Left renal pelvis (tissue), 4 donors: ENCODE measurements at places on chromosomes 4 and X.

DNA sequence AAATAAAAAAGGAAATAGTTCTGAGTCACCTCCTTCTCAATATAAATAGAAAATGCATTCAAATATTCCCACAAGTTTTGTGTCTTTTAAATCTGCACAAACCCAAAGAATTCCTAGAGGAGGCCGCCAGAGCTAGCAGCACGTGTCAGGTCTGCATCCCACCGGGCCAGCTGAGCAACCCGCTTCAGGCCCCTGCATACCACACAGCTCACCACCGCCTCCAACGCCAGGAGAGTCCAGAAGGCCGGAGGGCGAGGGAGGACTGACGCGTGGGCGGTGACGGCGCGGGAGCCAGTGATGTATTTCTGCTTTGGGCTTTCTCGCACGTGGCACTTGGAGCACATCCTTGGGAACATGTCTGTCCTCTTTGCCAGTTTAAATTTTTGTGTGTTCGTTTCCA, 61.9 kb upstream of the CLDN34 start:
- no peak for DNase-seq

GRCh38 chrX:7253565-7253964, 105.6 kb upstream of the PUDP start:
- no peak for DNase-seq

GRCh38 chr4:134948110-134948642, 746.6 kb upstream of the PABPC4L start:
- DNase-seq, result no peak

GRCh38 chrX:15143050-15143824, 126.6 kb downstream of the ASB9 start:
- peak; percentile 4 for DNase-seq

DNA sequence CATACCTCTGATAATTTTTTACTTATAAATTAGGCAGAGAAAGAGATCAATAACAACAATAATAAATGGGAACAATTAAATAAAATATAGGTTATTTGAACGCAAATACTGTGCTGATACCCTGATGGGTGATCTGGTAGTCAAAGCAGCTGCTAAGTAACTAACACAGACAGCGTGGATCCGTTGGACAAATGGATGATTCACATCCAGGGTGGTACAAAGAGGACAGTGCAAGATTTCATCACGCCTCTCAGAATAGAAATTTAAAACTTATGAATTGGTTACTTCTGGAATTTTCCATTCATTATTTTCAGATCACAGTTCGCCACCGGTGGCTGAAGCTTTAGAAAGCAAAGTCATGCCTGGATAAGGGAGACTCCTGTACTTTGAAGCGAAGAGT, 1066.0 kb upstream of the ADGRL3 start:
- no peak for DNase-seq

- no peak for DNase-seq
Measured at GRCh38 chr4:108763226-108763593, 357 bp upstream of the ETNPPL start.

DNA sequence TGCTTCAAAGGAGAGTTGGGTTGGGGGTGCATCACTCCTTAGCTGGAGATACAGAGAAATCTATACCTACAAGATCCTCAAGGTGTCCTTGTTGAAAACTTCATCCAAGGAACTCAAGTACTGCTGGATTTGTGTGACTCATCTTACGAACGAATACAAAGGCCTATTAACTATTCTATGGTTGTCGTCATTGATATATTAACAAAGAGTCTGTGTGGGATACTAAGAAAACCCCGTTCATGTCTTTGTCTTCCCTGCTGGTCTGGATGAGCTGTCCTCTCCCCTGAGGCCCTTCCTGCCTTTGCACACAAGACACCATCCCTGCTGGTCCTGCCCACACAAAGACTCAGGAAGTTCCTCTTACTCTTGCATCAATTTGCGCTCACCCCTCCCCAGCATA, 54.9 kb upstream of the IRF2 start:
- no peak for DNase-seq

DNA sequence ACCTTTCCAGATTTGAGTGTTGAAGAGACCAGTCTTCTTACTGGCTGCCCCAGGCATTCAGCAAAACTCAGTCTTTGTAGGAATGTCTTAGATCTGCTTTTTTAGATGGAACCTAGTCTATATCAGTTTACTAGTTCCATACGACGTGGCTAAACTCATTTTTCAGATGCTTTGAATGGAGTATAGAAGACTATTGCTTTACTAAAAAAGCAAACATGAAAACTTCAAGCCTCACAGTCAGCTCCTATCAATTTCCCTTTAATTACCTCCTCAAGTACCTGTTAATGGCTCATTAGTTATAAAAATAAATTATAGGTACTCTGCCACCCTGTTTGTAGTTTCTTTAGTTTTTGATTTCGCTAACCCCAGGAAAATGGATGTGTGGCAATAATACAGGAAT, 63.0 kb upstream of the STOX2 start:
- no peak for DNase-seq

- DNase-seq, result no peak
Measured at GRCh38 chr4:26197018-26197779, 123.6 kb upstream of the RBPJ start.

DNA sequence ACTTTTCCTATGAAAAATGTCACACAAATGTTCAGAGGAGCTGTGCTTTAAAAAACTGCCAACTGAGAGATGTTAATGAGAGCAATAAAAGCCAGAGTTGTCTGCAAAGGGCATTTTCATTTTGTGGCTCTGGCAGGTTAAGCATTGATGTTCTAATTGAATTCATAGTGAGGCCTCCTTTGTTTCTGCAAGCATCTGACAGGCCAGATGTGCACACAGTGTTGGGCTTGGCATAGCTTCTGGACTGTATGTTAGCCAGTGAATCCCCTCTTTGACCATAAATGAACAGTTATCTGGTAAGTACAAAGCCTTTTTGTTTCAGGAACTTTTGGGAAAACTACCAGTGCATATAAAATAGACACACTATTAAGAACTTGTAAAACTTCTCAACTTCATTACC, 81.9 kb downstream of the JADE3 start:
- no peak for DNase-seq

GRCh38 chrX:115906276-115906675, 264.3 kb upstream of the AGTR2 start:
- DNase-seq, result no peak

GRCh38 chr4:8052160-8052691, 106.4 kb downstream of the ABLIM2 start:
- no peak for DNase-seq

DNA sequence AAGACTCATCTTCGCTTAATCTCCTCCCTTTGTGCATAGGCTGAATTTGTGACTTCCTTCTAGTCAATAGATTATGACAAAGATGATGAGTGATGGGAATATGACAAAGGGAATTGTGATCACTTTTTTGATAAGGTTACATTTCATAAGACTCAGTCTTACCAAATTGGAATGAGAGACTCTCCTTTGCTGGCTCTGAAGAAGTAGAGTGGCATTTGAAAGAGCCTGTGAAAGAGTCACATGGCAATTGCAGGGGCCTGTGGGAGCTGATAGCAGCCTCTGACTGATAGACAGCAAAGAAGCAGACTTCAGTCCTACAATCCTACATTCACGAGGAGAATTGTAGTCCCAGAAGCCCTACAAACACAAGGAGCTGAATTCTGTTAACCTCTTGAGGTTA, 44.9 kb upstream of the ADAMTS3 start:
- DNase-seq, result no peak

DNA sequence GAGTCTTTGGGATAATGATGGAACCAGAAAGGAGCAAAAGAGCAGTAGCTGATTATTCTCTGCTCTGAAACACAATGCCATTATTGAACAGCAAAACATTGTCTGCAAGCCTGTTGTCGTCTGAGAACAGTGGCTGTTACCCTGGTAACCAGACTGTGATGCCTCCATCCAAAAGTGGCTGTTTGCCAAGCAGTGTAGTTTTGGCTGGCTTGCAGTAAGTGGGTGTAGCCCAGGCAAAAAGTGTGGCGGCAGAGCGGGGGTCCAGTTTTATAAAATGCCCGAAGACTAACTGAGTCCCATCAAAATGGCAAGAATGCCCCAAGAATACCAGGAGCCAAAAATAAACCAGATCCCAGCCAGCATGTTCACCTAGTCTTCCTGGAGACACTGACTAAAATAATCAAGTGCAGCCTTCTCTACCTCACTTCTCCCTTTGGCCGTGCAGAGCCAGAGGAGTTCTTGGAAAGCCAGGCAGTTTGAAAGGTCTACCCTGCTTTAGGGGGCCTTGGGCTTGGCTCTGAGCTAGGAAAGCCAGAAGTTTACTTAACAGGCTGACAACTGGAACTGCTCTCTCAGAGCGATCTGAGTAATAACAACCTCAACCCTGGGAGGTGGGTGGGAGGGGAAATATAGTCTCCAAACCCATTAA, 2.6 kb downstream of the PLP1 start:
- DNase-seq, result no peak

GRCh38 chrX:100995469-100995868, 26.0 kb downstream of the ARL13A start:
- no peak for DNase-seq

DNA sequence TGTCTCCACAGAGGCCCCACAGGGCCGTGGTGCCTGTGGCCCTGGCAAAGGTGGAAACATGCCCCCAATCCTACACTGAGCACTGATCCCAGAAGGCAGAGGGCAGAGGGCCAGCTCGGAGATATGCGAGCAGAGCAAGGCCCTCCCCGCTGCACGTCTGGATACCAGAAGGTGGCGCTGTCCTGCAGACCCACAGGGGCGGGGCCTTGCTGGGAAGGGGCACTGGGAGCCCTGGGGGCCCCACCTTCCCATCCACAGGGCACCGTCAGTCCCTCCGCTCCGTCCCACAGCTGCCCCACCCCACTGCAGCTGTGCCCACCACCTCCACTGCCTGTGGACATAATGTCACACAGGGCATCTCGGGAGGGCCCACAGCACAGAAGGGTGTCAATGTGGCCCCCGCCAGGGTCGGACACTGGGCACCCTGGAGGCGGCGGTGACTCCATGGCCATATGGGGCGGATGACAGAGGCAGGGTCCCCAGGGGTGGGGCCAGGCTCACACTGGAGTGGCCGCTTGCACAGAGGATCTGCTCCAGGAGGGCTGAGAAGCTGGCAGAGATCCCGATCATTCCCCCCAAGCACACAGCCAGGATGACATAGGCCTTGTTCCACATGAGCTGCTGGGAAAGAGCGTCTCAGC, 4.8 kb downstream of the SLC49A3 start:
- no peak for DNase-seq

GRCh38 chrX:69102612-69103194, 62.5 kb downstream of the PJA1 start:
- DNase-seq, result no peak

DNA sequence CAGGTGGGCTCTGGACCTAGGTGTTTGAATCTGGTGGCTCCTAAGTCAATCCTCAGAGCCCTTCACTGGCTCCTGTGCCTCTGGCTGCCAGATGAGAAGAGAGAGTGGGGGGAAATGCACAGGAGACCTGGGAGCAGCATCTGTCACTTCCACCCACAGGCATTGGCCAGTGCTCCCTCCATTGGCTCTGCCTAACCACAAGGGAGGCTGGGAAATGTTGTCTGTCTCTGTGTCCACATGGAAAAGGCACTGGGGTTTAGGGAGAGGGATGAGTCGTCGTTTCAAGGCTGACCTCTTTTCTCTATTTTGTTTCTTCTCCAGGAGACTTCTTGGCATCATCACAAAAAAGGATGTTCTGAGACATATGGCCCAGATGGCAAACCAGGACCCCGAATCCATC, 76.4 kb downstream of the CLCN4 start:
- no peak for DNase-seq

- DNase-seq, result no peak
Measured at GRCh38 chr4:126604268-126604867, 1028.4 kb upstream of the INTU start.
